ENCODE measurements at places on chromosomes 2 and 18.

DNA sequence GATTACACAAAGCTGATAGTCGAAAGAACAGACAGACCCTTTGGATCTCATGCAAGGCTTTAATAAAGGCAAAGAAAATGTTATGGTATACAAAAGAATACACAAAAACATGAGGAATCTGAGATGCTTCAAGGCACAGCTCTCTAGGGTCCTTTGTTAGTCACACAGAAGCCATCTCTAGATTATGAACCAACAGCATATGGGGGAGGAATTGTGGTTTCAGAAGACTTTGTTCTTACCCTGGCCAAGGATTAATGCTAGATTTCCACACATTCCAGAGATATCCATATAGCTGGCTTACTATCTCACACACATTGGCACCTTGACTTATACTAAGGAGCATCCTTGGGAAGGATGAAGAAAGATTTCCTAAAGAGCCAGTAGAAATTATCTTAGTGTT, 206.1 kb downstream of the GULP1 start:
- DNase-seq: no peak

DNA sequence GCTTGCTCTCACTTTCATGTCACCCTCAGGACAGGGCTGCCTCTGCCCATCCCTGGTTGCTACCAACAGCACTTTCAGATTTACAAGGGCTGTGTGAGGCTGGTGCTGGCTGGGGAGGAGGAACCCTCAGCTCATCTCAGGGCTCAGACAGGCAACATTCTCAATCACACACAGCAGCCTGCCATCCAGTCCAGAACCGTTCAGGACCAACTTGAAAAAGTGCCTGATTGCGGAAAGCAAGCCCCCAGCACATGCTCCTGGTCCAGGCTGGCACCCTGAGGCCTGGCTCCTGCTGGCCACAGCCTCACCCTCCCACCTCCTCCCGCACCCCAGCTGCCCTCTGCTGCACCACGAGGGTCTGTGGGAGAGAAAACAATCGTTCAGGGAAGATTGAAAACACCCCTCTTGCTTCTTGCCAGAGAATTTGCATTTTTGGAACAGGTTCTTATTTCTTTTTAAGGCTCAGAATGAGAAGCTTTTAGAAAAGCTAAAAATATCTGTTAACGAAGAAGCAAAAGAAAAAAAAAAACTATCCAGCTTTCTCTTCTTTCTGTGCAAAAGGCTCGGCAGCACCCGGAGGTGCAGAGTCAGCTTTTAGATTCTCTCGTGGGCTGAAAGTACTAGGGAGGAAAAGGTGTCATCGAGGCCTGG, 403.8 kb upstream of the ID2 start:
- DNase-seq: no peak

DNA sequence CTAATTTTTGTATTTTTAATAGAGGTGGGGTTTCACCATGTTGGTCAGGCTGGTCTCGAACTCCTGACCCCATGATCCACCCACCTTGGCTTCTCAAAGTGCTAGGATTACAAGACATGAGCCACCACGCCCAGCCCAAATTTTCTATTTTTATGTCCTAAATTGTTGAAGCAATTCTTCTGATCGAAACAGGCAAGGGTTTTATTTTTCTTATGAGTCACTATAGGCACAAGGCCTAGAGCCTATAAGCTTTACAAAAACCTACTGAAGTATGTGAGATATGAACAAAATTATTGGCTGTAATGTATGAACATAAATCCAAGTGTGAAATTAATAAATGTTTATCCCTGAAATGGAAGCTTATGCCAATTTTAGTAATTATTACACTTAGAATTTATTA, 464.2 kb upstream of the NRP2 start:
- no peak for DNase-seq

GRCh38 chr18:75727456-75727855, 300.0 kb upstream of the SMIM21 start:
- no peak for DNase-seq

DNA sequence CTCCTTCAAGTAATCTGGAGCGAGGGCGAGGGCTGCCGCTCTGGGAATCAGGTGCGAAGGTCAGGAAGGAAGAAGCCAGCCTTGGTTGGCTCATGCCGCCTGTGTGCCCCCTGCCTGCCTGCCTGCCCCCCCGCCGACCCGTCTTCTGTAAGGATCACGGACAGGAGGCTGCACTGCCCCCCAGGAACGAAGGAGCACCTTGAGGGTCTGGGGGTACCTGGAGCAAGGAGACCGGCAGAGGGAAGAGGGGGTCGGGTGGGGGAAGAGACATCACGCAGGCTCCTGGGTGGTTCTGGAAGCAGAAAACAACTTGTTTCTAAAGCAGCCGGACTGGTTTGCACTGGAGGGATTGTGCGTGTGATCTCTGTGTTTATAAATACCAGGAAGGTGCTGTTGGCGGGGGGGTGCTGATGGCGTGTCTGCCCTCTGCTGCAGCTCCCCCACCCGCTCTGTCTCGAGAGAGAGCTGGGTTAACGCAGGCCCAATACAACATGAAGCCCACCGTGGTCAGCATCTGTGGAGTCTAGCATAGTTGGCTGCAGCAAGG, 1.7 kb downstream of the FOSL2 start:
- no peak for DNase-seq

DNA sequence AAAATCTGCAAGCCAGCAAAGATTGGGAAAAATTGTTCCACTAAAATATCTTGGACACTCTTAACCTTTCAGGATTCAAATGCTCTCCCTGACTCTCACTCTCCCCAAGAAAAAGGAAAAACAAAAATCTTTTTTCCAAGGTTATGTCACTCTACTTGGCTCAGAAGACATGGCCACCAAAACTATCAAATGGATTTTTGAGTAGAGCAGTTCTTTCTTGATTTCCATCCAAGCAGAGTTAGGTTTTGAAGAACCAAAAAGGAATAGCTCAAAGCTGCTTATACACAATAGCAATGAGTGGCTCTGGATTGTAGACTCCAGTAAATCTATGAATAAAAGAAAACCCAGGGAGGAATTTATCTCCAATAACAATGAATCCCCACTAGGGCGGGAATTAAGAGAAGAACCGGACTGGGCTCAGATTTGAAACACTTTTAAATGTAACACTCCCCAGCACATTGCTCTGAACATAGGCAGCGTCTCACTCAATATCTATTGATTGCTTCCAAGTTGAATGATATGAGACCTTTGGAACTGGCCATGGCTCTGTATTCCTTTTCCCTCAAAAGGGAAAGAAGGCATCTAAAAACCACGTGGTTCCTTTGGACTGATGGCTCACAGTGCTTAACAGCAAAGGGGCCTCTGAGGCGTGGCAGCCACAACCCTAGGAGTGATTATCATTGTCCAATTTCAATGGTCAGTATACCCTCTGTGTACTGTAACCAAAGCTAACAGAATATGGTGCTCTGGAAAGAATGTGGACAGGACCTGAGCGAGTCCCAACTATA, 68.3 kb downstream of the SPRED2 start:
- no peak for DNase-seq
